ENCODE measurements at places on chromosomes 12 and 14.

DNA sequence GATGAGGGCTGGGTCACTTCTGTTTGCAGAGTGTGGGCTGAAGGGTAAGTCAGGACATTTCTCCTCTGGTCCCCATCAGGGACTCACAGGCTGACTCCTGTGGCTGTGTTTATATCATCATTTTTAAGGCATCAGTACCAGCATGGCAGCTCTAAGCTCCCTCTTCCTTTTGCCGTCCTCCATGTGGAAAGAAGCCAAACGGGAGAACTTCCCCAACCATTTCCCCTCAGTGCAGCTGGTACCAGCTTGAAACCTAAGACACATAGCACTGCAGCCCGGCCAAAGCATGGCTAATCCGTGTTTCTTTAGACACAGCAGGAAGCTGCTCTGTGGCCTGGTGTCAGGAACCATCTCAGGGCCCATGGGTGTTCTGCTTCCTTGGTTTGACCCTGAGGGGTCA is 31.9 kb upstream of the ATP2A2 start:
- peak; percentile 36 for DNase-seq

DNA sequence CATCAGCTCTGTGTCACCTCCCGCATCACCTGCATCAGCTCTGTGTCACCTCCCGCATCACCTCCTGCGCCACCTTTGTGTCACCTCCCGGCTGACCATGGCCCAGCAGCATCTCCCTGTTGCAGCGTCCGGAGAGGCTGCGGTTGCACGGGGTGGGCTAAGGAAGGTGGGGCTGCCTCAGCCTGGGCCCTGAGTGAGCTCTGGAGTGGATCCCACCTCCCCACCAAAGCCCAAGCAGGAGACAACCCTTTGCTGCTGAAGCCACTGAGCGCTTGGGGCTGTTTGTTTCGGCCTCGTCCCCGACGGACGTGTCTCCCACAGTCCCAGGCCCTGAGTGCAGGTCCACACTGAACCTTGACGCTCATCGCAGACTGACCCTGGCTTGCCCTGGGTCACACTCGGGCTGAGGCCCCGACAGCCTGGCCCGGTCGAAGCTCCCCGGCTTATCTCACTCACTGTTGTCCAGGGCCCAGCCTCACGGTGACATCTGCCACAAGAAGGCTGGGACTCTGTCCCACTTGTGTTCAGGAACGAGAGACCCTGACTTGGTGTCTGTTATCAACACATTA is 12.2 kb downstream of the TMEM121 start:
- no peak for DNase-seq

DNA sequence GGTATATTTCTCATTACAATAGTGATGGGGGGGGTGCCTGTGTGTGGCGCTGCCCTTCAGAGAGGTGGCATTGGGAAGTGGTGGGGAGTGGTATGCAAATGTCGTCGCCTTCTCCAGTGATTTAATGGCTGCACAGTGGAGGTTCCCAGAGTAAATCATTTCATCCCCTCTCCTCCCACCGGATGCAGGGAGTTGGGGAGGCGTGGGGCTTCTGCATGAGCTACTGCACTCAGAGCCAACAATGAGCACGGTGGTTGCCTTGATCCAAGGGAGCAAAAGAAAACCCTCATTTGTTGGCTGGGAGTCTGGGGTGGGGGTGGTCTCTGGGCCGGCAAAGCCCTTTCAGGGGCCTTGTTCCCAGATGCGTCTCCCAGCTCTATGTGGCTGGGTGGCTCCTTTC is 124.3 kb downstream of the AACS start:
- DNase-seq, result no peak

DNA sequence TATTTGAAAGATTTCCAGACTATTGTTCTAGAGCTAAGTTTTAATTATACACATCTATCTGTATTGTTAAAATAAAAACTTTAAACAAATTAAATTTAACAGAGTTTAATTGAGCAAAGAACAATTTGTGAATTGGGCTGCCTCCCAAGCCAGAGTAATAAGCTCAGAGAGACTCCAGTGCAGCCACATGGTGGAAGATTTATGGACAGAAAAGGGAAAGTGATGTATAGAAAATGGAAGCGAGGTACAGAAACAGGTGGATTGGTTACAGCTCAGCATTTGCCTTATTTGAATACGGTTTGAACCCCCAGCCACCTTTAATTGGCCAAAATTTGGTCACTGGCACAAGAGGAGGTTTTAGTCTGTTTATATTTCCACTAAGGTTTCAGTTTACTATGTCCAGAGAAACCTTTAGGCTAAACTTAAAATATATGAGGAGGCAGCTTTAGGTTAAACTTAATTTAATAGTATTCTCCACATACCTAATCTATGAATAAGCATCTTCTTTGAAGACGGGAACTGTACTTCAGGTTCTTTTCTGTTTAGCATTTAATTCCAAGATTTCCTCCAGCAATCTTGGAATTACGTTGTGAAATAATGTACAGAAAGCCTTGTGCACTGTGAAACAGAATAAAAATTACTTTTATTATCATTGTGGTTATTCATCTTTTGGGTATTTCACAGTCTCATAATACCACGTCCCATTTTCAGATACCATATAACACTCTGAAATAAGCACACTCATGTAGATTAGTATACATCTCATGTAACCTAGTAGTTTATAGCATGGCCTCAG is 19.4 kb downstream of the SRGAP1 start:
- no peak for DNase-seq

DNA sequence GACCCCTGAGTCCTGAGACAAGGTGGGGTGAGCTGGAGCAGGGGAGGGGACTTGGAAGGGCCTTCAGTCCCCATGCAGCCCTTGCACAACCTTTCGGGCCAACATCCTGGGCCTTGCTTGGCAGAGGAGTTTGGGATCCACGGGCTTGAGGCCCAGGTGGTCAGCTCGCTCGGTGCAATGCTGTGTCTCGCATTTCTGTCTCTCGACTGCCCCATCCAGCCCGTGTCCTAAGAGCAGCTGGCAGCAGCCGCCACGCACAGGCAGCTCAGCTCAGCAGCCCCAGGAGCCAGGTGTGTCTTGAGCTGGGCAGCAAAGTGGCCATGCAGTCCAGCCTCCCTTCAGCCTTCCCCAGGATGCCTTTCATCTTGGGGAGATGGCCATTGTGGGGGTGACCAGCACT is 10.8 kb downstream of the PACS2 start:
- DNase-seq, result no peak

DNA sequence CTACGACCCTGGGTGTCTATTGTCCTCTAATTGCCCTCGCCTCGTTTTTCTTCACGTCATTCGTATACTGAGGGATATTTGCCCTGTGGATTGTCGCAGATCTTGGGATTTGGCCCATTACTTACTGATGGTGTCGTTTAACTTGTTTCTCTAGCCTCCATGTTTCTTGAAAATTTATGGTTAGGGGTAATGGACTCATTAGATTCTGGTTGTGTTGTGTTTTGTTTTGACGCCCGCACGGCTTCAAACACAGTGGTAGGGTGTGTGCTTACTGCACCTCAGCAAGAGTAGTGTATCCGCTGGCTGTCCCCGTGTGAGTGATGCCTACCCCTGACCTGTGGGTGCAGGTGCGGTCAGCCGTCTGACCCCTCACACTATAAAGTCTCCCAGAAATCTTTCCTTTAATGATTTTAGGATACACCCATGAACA is 874 bp upstream of the RNU6-8 start:
- no peak for DNase-seq

GRCh38 chr14:81285245-81285644 is 64.5 kb upstream of the GTF2A1 start:
- peak; percentile 52 for DNase-seq

DNA sequence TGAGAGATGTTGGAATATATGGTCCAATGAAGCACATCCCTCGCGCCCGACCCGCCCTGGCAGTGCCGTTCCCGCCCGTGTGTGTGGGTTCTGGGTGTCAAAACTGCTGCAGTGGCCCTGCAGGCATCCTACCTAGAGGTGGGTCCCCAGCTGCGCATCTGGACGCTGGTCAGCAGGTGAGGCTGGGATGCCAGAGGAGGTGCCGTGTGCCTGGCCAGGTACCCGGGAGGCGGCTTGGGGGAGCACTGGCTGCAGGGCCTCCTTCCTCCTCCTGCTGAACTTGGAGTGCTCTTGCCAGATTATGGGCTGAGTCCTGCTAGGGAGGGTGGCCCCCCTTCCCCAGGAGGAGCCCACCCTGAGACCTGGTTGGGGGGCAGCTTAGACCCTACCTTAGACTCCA is 5.2 kb downstream of the MTA1 start:
- DNase-seq, result no peak

DNA sequence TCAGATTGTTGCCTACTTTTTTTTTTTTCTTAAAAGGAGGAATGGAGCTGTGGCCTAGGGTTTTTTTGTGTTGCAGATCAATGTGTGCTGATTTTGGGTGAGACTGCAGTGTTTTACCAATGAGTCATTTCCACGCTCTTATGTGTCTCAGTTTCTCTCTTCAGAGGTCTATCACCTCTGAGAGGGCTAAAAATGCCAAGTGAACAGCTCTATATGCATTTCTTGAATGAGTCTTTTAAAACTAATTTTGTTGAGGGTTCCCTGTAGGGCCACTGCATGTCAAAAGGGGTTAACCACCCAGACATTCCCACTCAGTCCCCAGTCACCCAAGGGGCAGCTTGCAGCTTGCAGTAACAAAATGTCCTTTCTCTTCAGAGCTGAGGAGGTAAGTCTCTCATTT is 24.3 kb upstream of the GLIPR1L2 start:
- DNase-seq, result no peak

GRCh38 chr12:130715998-130716968 is at the start of gene RIMBP2:
Gene RIMBP2, minus strand, starts transcription at chr12:130716299. Its CDS starts 237,286 bp downstream, at chr12:130479013.
- no peak for DNase-seq

- no peak for DNase-seq
Measured at GRCh38 chr14:33979613-33980276, 28.9 kb upstream of the EGLN3 start.

GRCh38 chr12:106863189-106863588 is 88.7 kb downstream of the RIC8B start:
- no peak for DNase-seq

DNA sequence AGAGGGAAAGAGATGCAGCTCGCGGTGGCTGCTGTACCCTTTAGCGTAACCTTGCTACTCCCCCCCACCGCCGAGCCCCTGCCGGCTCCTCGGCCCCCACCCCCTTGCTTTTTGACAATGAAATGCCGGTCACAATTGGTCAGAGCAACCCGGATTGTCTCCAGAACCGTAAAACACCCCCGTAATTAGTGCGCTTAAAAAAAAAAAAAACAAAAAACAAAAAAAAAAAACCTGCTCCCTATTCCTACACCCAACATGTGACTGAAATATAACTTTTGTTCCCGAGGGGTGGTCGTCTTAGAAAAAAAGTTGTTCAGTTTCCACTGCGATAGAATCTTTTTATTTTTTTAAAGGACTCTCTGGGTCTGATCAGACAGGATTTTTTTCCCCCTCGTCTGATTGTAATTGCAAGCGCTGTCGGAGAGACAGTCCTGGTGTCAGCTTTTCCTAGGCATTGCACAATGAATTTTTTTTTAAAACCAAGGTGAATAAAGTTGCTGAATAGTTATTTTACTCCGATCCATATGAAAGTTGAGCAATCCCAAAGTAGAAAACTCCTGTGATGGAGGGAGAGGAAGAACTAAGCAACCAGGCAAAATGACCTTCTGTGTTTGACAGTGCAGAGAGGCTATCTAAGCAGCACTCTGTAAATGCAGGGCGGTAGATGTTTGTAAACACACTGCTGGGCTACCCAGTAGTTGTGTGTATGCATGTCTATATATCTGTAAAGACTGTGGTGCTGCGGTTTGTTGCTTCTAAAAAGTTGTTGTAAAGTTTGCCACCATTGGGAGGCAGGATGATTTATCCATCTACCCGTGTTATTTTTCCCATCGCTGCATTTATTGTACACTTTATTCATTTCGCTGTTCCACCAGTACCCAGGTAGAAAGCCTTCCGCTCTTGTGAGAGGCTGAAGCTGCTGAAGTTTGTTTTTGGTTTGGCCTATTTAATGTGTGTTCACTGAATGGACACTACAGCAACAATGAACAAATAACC is 1.1 kb downstream of the ETV6 start:
- DNase-seq, result peak; percentile 53

GRCh38 chr14:97699026-97699425 is 901.8 kb downstream of the VRK1 start:
- DNase-seq, result no peak

DNA sequence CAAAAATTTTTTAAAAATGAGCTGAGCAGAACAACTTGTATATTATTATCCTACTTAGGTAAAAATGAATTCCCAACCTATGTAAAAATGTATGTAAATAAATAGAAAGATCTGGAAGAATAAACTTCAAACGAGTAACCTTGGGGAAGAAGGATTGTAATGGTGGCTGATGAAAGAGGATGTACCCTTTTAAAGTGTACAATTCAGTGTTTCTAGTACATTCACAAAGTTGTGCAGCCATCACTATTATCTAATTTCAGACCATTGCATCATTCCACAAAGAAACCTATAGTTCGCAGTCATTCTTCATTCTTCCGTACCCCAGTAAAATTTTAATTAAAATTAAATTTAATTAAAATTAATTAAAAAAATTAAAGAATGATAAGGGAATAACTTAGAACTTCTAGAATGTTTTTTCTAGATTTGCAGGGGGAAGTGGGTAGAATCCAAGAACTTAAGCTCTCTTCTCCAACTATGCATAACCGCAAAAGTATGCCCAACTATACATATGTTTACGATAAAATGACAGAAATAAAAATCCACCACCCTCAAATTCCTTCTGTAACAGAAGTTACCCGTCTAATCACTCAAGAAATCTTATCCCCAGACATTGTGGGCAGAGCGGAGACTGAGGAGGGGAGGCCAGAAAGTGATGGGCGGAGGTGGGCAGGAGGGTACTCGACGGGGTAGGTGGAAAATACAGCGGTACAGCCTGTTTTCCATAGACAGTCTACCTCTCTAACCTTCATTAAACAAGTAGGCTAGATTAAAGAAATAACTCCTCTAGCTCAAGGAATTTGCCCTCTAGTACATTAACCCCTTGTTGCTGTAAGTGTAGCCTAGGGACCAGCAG is 921 bp downstream of the DEPDC4 start:
- DNase-seq, result no peak

DNA sequence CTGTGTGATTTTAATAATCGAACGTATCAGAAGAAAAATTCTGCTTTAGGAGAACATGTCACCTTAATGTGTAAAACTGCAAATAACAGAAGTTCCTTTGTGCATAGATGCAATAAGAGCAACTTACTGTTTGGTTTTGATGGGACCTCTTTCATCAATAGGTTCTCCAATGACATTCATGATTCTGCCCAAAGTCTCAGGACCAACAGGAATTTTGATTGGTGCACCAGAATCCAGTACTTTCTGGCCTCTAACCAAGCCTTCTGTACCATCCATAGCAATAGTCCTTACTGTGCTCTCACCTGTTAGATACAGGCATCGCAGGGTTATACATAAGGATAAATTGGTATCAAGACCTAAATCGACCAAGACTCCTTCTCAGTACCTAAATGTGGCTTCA is 1.1 kb downstream of the ATP5F1B start:
- DNase-seq, result no peak

GRCh38 chr12:118271183-118271582 is 101.5 kb downstream of the TAOK3 start:
- no peak for DNase-seq

DNA sequence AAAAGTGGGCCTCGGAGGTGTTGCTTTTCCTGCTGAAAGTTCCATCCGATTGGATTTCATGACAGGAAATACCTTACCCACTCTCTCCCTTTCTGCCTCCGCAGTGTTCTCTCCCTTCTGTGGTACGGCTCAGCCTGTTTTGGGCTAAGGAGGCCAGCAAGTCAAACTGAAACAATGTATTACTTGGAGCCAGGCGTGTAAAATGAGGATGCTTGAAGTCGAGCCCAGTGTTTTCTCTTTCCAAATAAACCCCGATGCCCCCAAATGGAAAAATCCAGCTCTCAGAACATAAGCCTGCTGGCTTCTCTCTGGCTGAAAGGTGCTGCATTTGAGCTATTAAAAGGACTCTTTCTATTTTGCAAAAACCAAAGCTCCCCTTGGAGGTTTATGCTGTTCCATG is 124.7 kb downstream of the ZNF664 start:
- no peak for DNase-seq

Data from suppressor macrophage treated with lipopolysaccharide for 1 hour (primary cell).